ENCODE measurements at places on chromosomes 7 and 10.

GRCh38 chr7:151080067-151080521 is 515 bp downstream of the FASTK start:
- DNase-seq, result peak; percentile 26

GRCh38 chr7:28200598-28200997 is 20.0 kb upstream of the JAZF1 start:
- DNase-seq, result no peak

GRCh38 chr10:11685787-11686218 is 56.4 kb upstream of the ECHDC3 start:
- DNase-seq, result peak; percentile 98

DNA sequence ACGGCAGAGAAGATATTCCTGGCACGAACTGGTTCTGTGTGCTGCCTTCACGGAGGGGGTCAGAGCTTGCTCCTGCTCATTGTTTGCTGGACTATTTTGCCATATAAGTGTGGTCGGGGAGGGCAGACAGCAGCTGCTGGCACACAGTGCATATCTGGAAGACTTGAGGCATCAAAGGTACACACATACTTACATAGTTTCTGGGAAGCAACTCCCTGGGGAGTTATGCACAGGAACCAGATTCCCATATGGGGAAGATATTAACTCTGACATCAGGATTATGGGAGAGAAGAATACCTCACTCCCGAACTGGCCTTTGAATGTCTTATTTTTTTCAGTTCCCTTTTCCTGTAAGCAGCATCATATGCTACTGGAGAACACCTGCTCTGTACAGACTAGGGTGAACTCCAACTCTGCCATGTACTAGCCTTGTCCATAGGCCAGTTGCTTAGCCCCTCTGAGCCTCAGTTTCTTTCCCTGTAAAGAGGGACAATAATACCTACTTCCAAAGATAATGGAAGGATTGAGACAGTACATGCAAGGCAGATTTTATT is 41.5 kb downstream of the LGI1 start:
- no peak for DNase-seq

GRCh38 chr7:99141841-99142726 is 1.8 kb downstream of the SMURF1 start:
- DNase-seq, result peak; percentile 48

DNA sequence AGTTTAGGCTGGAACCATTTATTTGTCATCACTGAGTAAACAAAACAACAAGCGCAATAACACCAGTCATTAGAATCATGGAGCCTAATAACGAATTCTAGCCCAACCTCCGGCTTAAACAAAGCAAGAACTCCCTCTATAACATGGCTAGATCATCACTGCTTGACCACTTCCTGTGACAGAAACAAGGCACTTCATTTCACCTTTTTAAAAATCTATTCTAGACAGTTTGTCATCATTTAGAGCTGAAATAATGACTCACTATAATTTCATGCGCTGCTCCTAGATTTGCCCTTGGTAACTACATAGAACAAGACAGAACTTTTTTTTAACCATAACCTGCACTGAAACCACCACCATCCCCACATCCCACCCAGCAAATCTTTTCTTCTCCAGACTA is 81.3 kb downstream of the OSBPL3 start:
- DNase-seq, result no peak

GRCh38 chr10:110793128-110793812 is 78.5 kb upstream of the PDCD4 start:
- no peak for DNase-seq

DNA sequence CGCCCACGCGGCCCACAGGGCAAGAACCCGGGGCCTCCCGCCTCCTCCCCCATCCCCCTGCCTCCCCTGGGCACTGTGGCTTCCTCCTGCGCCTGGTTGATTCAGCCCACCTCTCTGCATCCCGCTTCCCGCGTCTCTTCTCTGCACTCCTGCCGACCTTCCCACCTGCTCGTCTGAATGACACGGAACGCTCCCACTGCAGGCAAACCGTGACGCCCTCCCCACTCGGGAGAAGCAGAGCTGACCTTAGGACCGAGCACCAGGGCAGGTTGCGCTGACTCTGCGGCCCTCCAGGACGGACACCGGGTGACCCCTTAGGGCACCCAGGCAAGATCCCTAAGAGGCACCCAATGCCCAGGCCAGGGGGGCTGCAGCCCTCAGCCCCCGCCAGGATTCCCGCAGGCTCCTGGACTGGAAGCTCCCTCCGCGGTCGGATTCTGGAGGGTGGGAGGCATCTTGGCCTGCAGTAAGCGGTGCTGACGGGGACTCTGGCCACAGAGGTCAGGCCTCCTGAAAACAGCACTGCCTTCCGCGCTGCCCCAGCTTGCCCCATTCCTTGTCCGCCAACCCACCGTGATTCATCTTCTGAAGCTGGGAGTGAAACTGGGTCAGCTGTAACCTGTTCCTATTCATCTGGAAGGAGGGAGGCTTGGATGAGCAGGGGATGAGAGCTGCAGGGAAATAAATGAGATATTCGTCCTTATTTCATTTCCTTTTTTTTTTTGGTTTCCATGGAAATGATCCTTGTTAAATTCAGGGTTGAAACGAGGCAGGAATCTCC is 990 bp downstream of the CALML3 start:
- DNase-seq, result no peak

All from KBM-7 (cell line).